ENCODE measurements at places on chromosomes 1 and 21.

- DNase-seq, result no peak
Observed at GRCh38 chr1:161187311-161187710, 10.0 kb upstream of the B4GALT3 start.

DNA sequence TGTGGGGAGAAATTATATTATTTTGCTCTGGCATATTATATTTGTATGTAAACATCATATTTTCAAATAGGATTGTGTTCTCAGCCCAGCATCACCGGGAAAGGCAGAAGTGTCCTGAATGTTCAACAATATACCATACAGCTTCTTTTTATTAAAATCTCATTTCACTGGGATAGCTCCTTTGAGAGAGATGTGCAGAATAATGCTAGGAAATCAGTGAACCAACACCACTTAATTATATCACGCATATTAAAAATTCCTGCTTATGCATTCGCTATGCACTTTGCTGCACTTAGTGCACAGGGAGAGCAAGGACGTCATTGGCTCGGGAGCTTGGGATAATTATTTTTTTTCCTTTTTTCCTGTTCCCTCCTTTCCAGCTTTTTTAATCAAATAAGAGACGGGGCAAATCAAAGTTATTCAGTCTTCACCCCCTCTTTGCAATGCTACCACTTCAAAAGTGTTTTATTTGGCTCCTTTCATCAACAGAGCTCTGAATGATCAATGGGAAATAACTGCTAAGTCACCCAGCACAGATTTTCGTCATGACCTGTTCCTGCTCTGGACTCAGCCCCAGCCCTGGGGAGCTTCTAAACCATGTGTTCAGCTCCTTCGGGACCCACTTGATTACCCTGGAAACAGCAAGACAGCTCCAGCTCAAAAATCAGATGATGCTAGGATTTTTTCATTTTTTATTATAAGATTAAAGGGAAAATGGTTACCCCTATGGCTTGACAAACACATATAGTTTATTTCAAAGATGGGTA is 165.5 kb upstream of the DUSP10 start:
- DNase-seq, result no peak

GRCh38 chr1:4784761-4785160 is 130.4 kb downstream of the AJAP1 start:
- DNase-seq, result no peak

GRCh38 chr1:17687145-17687544 is 68.0 kb upstream of the ACTL8 start:
- no peak for DNase-seq

- DNase-seq, result no peak
Observed at GRCh38 chr1:84078842-84079202, 65.2 kb upstream of the PRKACB start.

- no peak for DNase-seq
Observed at GRCh38 chr1:201703621-201704438, 125.1 kb upstream of the IPO9 start.

DNA sequence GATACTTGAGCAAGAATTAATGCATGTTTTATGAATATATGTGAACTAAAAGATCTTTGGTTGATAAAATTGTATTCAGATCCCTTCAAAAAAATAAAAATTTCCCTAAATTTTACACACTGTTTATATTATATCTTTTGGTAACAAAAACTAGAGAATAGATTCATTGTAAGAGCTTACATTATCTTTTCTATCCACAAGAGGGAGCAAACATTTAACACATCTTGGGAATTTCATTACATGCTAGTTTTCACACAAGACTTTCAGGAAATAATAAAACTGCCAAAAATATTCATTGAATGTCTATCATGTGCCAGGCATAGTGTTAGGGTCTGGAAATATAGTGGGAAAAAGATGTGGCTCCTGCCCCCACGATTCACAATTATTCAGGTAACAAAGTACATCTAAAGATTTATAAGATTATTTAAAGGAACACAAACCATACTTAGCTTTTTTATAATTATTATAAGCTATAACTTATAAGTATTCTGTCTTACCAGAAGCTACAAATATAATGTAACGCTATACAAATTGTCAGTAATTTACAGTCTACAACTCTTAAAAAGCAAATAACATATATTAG is 30.6 kb downstream of the FAF1 start:
- DNase-seq, result no peak

GRCh38 chr1:108645564-108646184 is 15.2 kb downstream of the HENMT1 start:
- DNase-seq, result no peak

- DNase-seq, result no peak
Observed at GRCh38 chr1:97044159-97044760, 322.7 kb downstream of the PTBP2 start.

DNA sequence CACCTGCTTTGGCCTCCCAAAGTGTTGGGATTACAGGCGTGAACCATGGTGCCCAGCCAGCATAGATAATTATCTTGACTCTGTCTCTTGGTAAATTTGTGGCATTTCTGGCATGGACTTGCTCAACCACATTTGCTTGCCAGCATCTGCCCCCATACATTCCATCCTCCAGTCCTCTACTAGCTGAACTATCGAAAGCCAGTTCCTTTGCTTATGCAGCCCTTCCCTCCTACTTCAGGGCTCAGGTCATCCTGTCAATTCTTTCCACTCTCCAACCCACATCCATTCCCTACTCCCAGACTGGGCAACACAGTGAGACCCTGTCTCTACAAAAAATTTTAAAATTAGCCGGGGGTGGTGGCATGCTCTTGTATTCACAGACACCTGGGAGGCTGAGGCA is 13.0 kb upstream of the UQCRHL start:
- no peak for DNase-seq

GRCh38 chr1:179262183-179262582 is 31.4 kb upstream of the SOAT1 start:
- DNase-seq, result no peak

GRCh38 chr1:82818586-82818985 is 1017.9 kb downstream of the ADGRL2 start:
- DNase-seq, result no peak

- DNase-seq, result no peak
Observed at GRCh38 chr1:941588-942383, 17.3 kb downstream of the NOC2L start.

DNA sequence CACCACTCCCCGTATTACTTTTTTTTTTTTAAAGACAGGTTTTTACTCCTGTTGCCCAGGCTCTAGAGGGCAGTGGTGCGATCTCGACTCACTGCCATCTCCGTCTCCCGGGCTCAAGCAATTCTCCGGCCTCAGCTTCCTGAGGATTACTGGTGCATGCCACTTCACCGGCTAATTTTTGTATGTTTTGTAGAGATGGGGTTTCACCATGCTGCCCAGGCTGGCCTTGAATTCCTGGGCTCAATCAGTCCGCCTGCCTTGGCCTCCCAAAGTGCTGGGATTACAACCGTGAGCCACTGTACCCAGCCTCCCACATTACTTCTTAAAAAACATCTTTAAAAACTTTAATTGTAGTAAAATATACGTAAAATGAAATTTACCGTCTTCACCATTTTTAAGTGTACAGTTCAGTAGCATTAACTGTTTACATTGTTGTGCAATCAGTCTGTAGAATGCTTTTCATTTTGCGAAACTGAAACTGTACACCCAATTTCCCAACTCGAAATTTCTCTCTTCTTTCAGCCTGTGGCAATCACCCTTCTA is 77.0 kb downstream of the ZMYM4 start:
- DNase-seq, result no peak

- DNase-seq, result no peak
Observed at GRCh38 chr1:84406346-84406861, 8.1 kb downstream of the DNASE2B start.

GRCh38 chr1:2400950-2401649 is 9.5 kb downstream of the RER1 start:
- no peak for DNase-seq

DNA sequence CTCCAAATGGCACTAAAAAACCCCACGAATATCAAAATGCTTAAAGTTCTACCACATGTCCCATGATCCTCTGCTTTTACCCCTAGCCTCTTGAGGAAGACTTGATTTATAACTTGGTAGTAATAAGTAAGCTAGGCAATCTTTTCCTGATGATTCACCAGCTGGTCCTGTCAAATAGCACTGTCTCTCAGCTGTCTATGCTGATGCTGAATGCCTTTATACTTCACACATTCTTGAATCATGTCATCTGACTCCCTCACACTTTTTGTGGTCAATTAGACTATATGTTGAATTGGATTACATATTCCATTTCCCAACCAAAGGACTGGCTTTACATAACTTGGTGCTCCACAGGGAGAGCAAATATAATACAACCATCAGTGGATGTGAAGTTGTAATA is 16.6 kb downstream of the C21orf91 start:
- no peak for DNase-seq

Data from GM12864 (cell line).